NCI-H2081 treated with DMSO at 0.1 percent for 48 hours (cell line): ENCODE measurements at places on chromosomes 6 and 20.

GRCh38 chr20:43323592-43323991, 133.9 kb upstream of the PTPRT start:
- no peak for DNase-seq

- no peak for DNase-seq
These were observed 41.4 kb downstream of the MCM8 start for GRCh38 chr20:5991623-5992441.

DNA sequence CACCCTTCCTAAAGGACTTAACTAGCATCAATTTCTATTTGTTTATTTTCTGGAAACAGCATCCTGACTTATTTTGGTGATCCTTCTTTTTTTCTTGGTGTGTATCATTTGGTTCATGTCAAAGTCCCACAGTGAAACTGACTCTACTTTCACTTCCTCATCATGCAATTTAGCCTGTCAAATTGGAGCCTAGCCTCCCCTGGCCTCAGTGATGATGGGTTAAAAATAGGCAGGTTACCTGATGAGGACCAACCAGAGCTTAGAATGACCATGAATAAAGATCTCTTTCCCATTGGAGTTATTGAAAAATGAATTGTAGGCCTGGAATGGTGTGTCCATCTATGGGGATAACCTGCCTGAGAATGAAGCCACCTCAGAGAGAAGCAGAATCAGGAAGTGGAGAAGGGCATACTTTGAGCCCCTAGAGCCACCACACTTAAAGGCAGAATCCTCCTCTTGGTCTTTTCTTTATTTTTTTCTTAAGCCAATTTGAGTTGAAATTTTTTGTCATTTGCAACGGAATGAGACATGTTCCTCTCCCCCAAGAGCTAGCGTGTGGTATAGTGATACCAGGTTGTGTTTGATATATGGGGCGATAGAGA, 105.6 kb downstream of the BTBD3 start:
- DNase-seq = no peak

GRCh38 chr6:43054206-43054943, 724 bp upstream of the CUL7 start:
- no peak for DNase-seq

DNA sequence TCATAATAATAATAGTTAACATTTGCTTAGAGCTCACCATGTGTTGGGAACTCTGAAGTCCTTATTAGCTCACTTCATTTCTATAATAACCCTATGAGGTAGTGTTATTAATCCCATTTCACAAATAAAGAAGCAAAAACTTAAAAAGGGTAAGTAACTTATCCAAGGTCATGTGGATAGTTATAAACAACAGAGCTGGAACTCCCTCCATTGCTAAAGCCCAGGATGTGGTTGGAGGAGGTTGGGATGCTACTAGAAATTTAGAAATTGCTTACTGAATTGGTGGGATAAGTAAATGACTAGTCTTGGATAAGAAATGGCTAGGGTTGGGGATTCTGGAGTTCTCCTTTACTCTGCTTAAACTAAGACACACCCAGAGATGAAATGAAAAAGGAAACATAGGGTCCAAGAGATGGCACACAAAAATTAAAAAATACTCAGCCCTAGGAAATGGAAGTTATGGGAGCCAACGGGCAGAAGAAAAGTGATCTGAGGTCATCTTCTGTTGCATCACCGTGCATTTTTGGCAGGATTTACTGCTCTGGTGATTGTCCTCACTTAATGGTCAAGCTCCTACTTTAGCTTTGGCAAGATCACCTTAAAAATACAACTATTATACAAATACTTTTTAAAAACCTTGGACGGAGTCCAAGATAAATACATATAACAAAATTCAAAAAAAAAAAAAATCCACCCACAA, 7.7 kb upstream of the CLIC5 start:
- DNase-seq = no peak

GRCh38 chr6:20571261-20571660, 37.0 kb downstream of the CDKAL1 start:
- no peak for DNase-seq

- no peak for DNase-seq
These were observed 46.1 kb upstream of the TNFAIP3 start for GRCh38 chr6:137820952-137821351.

DNA sequence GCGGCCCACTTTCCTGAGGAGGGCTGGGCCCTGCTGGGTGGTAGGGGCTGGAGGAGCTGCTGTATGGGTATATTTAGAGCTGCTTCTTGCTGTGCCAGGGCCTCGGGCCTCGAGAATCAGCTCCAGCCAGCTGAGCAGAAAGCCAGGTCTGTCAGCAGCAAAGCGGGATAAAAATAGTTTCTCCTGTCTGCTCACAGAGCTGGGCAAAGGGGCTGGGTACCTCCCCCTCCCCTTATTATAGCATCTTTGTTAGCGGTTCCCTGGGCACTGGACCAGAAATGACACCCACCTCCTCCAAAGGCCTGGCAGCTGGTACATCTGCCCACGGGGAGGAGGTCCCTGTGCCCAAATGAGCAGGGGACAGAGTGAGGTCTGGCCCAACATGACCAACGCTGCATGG, 6.0 kb downstream of the SCRT2 start:
- DNase-seq = no peak

GRCh38 chr6:145214570-145214969, 520.8 kb downstream of the EPM2A start:
- DNase-seq = no peak

DNA sequence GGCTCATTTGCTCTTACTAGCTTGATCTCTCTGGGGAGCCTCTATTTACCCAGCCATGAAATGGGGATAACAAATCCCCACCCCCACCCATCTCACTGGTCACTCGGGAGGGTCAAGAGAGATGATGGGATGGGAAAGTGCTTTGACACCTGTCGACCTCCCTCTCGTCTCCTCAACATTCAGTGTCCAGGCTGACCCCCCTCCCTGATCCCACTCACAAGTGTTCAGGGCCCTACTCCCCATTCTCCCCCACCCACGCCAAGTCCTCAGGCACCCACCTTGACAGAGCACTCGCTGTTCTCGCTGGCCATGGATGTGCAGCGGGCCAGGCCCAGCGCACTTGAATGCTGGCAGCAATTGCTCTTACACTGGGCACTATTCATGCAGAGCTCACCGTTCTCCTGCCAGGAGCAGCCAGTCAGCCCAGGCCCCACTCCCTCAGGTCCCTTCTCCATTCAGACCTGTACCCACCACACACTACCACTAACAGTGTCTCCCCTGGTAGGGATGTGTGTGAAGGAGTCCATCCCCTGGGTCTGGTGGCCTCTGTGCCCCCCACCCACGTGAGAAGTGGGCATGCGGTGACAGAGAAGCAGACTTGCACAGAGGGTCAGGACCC, 1.6 kb downstream of the CLPS start:
- DNase-seq = no peak

DNA sequence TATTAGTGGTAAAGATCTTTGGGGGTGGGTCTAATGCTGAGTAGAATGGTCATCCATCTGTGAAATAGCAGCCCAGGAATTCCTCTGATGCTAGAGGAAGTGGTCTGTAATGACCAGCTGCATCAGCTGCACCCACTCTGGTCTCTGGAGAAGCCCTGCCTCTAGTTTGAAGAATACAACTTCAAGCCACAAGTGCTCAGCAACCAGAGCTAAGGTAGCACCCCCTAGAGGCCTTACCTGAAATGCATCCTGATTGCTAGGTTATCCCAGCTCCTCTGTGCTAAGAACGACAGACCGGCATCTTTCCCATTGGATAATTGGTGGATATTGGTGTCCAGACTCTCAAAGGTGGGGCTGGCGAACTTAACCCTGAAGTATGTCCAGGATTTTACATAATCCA, 58.2 kb downstream of the DNAH8 start:
- DNase-seq = no peak

- DNase-seq = no peak
These were observed 311.4 kb downstream of the CDH26 start for GRCh38 chr20:60269573-60270162.

DNA sequence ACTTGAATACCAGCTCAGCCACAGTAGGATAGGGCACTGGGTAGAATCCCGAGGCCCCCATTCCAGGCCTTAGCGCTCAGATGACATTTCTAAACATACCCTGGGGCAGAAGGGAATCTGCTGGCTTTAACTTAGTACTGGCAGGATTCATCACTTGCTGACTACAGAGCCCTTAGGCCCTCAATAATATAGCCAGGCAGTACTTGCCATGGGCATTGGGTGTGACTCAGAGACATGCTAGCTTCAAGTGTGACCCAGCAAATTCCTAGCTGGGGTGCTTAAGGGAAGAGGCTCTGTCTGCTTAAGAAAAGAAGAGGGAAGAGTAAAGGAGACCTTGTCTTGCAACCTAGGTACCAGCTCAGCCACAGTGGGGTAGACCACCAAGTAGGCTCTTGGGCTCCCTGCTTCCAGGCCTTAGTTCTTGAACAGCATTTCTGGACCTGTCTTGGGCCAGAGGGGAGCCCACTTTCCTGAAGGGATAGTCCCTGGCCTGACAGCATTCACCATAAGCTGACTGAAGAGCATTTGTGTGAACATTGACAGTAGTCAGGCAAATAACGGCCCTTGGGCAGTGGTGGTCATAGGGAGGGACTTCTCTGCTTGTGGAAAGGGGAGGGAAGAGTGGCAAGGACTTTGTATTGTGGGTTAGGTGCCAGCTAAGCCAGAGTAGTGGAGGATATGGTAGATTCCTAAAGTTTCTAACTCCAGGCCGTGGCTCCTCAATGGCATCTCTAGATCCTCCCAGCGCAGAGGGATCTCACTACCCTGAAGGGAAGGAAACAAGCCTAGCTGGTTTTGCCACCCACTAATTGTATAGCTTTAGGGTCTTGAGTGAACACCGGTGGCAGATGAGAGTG, 48.5 kb upstream of the HACE1 start:
- no peak for DNase-seq

- no peak for DNase-seq
These were observed 12.3 kb downstream of the PCK1 start for GRCh38 chr20:57573242-57573641.

- DNase-seq = no peak
These were observed at the start of gene ADGRG6 for GRCh38 chr6:142301651-142302391. TSS of gene ADGRG6 (plus strand) at chr6:142302007. CDS start at chr6:142302330, 323 bp downstream.

DNA sequence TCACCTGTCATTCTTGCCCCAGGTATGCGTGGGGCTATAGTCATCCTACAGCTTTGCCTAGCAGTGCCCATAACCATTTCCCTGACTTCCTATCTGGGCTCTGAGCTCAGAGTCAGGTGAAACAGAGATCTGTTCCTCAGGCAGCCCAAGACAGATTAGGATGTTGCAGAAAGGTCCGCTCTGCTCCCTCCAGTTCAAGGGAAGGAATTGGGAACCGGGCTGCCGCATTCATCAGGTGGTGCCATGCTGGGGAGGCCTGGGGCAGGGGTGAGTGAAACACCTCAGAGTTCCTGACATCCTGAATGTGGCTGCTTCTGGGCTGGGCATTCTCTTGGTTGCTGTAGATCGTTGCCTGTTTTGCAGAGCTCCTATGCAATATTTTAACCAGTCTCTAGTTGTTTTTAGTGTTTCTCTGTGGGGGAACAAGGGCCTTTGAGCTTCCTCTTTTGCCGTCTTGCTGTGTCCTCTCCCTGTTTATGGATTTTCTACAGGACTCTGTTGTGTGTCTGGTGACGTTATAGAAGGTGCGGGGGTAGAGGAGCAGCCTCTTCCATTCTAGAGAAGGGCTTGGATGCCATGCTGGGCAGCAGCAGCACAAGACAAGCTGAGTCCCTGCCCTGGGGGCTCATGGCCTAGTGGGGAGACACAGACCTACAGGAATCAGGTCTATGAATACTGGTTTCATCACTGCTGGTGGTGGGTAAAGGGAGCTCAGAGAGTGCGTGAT, 9.2 kb downstream of the ENTPD6 start:
- no peak for DNase-seq

GRCh38 chr20:63961664-63962425, 5.6 kb upstream of the UCKL1 start:
- DNase-seq = no peak
